Subcutaneous preadipocyte (primary cell): ENCODE measurements at places on chromosomes 7 and 10. TPM values are rescaled to one million over a fixed set of nuclear protein-coding genes. Genes with fewer than 3 reads are reported as not detected.

The SHH gene
- total RNA-seq: not detected in 2 replicates

The SPDYE3 gene
- not detected in 2 replicates for total RNA-seq

The TET1 gene
- total RNA-seq: 4.4 and 4.5 TPM in 2 replicates

The GRM8 gene
- not detected in 2 replicates for total RNA-seq

The KCP gene
- under 0.01 and 0.20 TPM in 2 replicates for total RNA-seq

The HOXA10 gene
- 9.9 and 11.3 TPM in 2 replicates for total RNA-seq

The VDAC2 gene
- total RNA-seq: 144 and 165 TPM in 2 replicates

The SMKR1 gene
- 0.59 TPM in 1 of 2 replicates, not detected in the other for total RNA-seq

The MYH16 gene
- not detected in 2 replicates for total RNA-seq

The WEE2 gene
- not detected in 2 replicates for total RNA-seq

The CYP17A1 gene
- not detected in 2 replicates for total RNA-seq

The TMEM196 gene
- not detected in 2 replicates for total RNA-seq

The NFKB2 gene
- total RNA-seq: 15.4 and 25.2 TPM in 2 replicates

The PDZD7 gene
- 0.37 and 0.98 TPM in 2 replicates for total RNA-seq

The OR9A4 gene
- total RNA-seq: not detected in 2 replicates

The NOS3 gene
- total RNA-seq: 3.3 and 3.9 TPM in 2 replicates

The MACC1 gene
- 0.37 TPM in 1 of 2 replicates, not detected in the other for total RNA-seq

The HGF gene
- total RNA-seq: 345 and 402 TPM in 2 replicates

The ZSCAN25 gene
- 8.8 and 9.2 TPM in 2 replicates for total RNA-seq

The PNLIP gene
- not detected in 2 replicates for total RNA-seq

The CFAP70 gene
- total RNA-seq: 0.39 and 0.73 TPM in 2 replicates

The CNNM1 gene
- total RNA-seq: 0.59 and 0.73 TPM in 2 replicates

The PIK3CG gene
- total RNA-seq: not detected in 2 replicates

The SPDYE2 gene
- not detected in 2 replicates for total RNA-seq

The FGL2 gene
- under 0.01 and 0.20 TPM in 2 replicates for total RNA-seq

The AKR1C8 gene
- total RNA-seq: not detected in 2 replicates

The ASB10 gene
- not detected in 2 replicates for total RNA-seq

The BAMBI gene
- total RNA-seq: 0.37 and 1.2 TPM in 2 replicates

The CPED1 gene
- 29.0 and 47.9 TPM in 2 replicates for total RNA-seq

The TMEM229A gene
- total RNA-seq: not detected in 2 replicates

The CYP26C1 gene
- under 0.01 TPM in 2 replicates for total RNA-seq

The SPDYE2B gene
- total RNA-seq: not detected in 2 replicates

The PSD gene
- 1.1 and 1.6 TPM in 2 replicates for total RNA-seq

The VAX1 gene
- not detected in 2 replicates for total RNA-seq

The NRAP gene
- total RNA-seq: not detected in 2 replicates

The NUTM2B gene
- 0.20 and 0.73 TPM in 2 replicates for total RNA-seq

The PGAM1 gene
- 517 and 548 TPM in 2 replicates for total RNA-seq

The H2BK1 gene
- total RNA-seq: not detected in 2 replicates

The EEF1AKMT2 gene
- total RNA-seq: 19.1 and 19.2 TPM in 2 replicates

The TSPAN14 gene
- 23.5 and 41.1 TPM in 2 replicates for total RNA-seq

The DOCK4 gene
- total RNA-seq: 8.1 and 36.6 TPM in 2 replicates
